ENCODE measurements at places on chromosomes 13 and 19.

DNA sequence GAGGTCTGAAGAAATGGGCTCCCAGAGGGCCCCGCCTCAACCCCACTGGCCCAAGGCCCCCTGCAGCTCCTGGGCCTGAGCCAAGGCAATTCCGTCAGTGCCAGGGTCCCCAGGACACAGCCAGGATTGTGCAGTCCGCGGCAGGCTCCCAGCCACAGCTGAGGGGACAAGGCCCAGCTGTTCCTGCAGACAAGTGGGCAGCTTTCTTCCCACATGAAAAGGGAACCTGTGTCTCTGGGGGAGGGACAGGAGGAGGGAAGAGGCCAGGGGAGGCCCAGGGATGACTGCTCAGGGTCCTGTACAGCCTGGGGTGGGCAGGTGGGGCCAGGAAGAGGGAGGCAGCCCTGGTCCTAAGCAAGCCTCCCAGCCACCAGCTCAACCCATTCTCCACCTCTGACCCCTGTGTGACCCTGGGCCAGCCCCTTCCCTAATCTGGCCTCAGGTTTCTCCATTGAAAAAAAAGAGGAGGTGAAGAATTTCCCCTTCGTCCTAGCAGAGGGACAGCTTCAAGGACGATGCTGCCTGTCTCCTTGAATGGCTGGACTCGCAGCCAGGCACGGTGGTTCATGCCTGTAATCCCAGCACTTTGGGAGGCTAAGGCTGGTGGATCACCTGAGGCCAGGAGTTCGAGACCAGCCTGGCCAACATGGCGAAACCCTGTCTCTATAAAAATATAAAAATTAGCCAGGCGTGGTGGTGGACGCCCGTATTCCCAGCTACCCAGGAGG, 20.5 kb upstream of the VSTM2B start:
- no peak for DNase-seq

DNA sequence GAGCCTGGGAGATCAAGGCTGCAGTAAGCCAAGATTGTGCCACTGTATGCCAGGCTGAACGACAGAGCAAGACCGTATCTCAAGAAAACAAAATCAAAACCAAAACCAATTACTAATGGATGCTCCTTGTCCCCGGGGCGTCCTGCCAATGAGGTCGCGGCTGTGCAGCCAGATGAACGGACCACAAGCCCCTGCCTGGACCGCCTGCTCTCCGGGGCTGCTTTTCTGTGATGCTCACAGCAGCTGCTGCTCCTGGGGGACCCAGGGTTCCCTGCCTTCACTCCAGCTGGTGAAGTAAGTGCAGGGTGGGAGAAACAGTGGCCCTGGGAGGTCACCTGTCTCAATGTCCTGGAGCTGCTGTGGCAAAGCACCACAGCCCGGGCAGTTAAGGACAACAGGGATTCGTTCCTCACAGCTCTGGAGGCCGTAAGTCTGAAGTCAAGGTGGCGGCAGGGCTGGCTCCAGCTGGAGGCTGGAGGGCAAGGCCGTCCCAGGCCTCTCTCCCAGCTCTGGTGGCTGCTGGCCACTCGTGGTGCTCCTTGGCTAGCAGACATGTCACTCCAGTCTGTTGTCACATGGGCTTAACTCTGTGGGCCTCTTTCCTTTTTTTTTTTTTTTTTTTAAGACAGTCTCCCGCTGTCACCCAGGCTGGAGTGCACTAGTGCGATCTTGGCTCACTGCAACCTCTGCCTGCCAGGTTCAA, 10.1 kb downstream of the COPE start:
- DNase-seq = no peak

GRCh38 chr19:51407511-51408131, 9.8 kb downstream of the SIGLEC10 start:
- peak; percentile 63 for DNase-seq

DNA sequence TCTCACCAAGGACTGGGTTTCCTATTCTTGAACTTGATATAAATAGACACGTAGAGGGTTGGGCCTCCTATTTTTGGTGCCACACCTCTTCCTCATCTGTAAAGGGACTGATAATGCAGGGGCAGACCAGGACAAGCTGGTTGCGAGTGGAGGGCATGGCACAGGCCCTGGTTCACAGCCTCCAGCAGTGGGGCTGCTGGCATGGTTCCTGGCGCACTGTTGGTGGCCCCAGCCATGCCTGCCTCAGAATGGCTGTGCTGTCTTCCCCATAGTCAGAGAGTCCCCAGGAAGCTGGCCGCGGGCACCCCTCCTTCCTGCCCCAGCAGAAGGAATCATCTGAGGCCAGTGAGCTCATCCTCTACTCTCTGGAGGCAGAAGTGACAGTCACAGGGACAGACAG, 10.5 kb upstream of the OVOL3 start:
- DNase-seq = no peak

GRCh38 chr13:48660361-48661076, 6.8 kb downstream of the CYSLTR2 start:
- DNase-seq = no peak

- DNase-seq = no peak
These were observed 4.7 kb downstream of the TEX30 start for GRCh38 chr13:102768909-102769308.

DNA sequence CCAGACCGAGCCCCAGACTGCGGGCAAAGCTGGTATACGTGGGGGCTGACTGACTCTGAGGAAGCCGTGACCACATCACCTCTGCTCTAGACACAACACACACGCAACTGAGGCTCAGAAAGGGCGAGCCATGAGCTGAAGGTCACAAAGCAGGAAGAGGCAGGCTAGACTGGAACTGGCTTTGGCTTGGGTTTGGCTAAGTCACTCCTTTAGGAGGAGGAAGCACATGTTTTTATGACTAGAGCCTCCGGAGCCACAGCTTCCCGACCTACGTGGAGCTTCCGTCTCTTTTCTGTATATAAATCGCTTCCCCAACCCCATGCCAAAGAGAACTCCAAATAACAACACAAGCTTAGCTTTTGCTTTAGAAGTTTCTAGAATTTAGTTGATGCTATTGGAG, 48.0 kb downstream of the RFX2 start:
- DNase-seq = no peak

GRCh38 chr13:83332751-83333150, 549.5 kb downstream of the SLITRK1 start:
- no peak for DNase-seq

DNA sequence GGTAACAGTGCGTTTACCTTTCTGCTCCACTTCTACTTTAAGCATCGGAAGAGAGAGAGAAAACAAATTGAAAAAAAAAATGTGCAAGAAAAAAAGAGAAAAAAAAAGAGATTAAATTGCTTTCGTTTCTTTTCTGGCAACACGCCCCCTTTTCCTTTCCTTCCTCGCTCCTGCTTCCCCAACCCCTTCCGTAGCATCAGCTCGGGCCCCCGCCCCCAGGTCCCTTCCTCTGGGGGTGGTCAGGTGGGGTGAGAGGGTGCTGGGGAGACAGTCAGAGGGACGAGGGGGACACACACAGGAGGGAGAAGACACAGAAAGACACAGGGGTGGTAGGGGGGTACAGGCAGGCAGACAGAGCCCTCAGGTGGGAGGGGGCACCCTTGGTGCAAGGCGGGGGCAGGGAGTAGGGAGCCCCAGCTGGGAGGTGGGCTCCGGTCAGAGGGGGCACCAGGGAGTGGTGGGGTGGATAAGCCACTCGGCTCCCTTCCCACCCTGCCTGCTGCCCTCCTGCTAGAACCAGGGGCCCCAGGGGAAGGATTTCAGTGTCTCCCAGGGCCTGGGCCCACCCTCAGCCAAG, 30.7 kb upstream of the ASF1B start:
- no peak for DNase-seq

GRCh38 chr19:19134687-19135158, 3.6 kb downstream of the TMEM161A start:
- no peak for DNase-seq

DNA sequence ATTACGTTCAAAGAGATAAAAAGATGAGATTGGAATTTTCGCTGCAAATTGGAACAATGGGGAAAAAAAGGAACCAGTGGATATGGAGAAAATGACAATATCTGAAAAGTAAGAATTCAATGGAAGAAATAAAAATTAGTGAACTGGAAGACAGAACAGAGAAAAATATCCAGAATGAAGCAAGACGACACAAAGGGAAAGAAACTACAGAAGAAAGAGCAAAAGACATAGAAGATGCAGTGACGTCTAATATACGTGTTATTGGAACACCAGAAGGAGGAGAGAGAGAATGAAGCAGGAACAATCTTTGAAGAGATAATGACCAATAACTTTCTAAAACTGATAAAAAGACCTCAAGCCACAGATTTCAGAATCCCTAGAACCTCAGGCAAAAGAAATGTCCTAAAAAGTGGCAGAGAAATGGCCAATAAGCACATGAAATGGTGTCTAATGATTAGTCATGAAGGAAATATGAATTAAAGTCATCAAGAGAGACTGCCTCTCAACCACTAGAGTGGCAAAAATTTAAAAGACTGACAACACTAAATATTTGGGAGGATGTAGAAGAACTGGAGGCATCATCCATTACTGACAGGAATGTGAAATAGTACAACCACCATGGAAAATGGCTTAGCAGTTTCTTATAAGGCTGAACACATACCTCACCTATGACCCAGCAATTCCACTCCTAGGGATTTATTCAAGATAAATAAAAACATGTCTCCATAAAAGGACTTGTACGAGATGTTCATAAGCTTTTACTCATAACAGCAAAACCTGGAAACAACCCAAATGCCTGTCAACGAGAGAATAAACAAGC, 56.5 kb downstream of the GADD45B start:
- DNase-seq = peak; percentile 63

GRCh38 chr13:50668691-50669271, 174.7 kb downstream of the DLEU7 start:
- no peak for DNase-seq

DNA sequence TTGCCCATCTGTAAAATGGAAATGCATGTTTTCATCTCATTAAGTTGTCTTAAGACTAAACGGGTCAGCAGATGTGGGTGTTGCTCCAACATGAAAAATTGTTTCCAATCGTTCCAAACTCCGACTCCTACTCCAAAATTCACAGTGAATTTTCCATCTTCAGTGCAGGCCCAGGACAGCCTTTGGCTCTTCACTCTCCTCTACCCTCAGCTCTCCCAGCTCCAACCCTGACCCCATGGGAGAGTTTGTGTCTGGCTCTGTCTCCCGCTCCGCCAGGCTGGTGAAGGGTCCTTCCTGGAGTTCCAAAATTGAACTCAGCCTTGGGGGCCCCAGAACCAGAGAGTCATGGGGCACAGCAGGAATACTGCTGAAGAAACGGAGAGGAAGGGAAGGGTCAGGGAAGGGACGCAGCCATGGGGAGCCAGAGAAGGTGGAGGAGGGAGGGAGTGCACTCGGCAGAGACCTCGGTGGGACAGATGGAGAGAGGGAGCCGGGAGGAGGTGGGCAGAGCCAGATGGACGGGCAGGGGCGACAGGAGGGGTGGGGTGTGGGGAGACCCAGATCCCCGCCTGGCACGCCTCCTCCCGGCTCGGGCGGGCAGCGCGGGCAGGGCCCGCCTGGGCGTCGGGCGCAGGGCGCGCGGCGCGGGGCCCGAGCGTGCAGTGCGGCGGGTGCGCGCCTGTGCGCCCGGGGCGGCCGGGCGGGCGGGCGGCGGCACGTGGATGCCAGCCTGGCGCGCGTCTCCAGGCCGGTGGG, 45.6 kb downstream of the CELF5 start:
- no peak for DNase-seq

- no peak for DNase-seq
These were observed 10.8 kb downstream of the CLN5 start for GRCh38 chr13:77002590-77003190.

GRCh38 chr19:19260417-19261214, 12.5 kb downstream of the TM6SF2 start:
- no peak for DNase-seq

DNA sequence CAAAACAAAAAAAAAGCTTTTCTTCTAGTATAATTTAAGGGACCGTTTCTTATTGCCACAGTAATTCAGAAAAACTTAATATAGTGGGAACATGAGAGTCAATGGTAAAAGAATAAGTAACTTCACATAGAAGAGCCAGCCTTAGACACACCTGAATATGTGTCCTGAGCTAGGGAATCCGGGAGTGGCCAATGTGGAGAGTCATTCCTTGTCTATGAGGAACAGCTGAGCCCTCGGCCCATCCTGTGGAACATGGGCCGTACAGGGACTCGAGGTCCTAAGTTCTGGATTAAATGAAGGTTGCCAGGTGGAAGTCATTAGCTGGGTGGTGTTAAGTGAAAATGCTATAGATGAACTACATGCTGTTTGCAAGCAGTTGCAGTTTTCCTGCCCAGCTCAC, 32.2 kb downstream of the EFNB2 start:
- DNase-seq = no peak

DNA sequence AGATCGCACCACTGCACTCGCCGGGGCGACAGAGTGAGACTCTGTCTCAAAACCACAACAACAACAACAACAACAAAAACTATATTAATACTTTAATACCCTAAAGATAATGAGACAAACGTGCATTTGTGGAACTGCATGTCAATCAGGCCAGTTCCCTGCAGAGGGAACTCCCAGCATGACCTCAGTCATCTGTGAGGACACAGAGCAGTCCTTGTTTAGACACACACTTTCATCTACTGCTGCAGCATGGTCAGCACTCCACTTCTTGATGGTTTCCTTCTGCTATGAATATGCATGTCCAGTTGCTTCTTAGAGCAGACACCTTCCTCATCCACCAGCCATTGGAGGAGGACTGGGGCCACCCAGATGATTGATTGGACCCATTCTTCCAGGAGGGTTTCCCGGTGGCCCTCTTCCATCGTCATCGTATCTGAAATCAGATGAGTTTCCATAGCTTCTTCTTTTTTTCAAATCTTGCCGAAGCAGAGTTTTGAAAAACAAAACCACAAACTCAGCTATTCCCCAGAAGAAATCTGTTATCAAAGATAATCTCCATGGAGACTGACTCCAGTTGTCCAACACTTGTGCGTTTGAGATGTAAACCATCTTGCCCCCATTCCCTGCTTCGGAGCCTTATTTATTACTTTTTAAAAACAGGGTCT, 26.5 kb downstream of the ZNF607 start:
- DNase-seq = peak; percentile 2

- DNase-seq = no peak
These were observed 13.4 kb upstream of the EEF1AKMT1 start for GRCh38 chr13:20787180-20787579.

DNA sequence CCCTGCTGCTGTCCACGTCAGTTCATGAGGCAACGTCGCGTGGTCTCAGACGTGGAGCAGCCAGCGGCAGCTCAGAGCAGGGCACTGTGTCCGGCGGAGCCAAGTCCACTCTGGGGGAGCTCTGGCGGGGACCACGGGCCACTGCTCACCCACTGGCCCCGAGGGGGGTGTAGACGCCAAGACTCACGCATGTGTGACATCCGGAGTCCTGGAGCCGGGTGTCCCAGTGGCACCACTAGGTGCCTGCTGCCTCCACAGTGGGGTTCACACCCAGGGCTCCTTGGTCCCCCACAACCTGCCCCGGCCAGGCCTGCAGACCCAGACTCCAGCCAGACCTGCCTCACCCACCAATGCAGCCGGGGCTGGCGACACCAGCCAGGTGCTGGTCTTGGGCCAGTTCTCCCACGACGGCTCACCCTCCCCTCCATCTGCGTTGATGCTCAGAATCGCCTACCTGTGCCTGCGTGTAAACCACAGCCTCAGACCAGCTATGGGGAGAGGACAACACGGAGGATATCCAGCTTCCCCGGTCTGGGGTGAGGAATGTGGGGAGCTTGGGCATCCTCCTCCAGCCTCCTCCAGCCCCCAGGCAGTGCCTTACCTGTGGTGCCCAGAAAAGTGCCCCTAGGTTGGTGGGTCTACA, 6.6 kb downstream of the FSTL3 start:
- DNase-seq = no peak

Data from hepatic stellate cell (primary cell).